BE2C (cell line): ENCODE measurements at places on chromosomes 12 and 14.

DNA sequence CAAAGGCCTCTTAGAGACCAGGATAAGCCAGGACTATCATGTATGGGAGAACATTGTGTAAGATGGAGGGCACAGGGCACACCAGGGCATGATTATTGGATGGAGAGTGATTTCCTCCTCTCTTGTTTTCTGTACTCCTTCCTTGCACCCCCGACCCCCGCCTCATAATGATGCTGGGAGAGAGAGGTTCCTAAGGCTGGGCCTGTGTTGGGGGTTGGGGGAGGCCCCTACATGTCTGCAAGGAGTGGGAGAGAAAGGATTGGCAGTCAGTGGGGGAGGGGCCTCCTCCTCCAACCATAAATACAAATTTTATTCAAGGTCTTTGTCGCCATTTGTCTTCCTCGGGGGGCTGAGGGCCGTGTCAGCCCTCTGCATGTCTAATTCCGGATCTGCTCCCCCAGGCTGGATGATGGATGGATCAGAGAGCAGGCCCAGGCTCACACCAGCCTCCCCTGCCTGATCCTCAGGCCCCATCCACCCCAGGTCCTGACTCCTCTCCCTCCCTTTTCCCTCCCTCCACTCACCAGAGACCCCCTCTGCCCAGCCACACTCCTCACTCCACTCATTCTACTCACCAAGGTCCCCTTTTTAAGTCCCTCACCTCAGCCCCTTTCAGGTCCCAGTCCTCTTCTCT, 2.0 kb upstream of the C1QL4 start:
- DNase-seq, result no peak

DNA sequence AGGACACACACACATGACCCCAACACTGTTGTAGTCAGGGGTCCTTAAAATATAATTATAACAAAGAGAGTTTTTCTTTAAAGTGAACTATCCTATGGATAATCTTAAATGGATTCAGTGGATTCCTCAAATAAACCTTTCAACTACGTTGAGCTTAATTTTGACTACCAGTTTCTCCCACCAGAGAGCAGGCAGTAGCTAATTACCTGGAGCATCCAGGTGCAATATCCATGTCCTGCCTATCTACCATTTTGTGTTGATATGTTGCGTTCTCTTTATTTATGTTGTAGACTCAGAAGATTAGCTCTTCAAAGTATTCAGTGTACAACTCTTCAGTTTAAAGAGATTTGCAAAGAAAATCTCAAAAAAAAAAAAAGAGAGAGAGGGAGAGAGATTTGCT, 127.2 kb upstream of the GZMB start:
- DNase-seq, result no peak

GRCh38 chr12:119308708-119309456, 25.6 kb upstream of the CCDC60 start:
- peak; percentile 56 for DNase-seq

DNA sequence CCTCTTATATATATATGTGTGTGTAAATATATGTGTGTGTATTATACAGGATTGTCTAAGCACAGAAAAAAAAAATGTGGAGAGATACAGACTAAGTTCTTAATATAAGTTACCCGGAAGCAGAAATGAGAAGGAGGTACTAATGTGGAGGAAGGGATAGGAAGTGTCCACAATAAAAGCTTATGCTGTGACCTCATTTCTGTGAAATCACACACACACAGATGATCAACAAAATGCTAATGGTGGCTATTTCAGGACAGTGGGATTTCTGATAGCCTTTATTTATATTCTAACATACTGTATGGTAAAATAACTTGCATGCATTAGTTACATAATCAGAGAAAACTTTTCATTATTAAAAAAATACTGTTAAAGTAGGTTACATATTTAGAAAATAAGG, 8.5 kb upstream of the RAD51AP1 start:
- no peak for DNase-seq

- no peak for DNase-seq
Measured at GRCh38 chr14:84080944-84081343, 1449.0 kb upstream of the FLRT2 start.

DNA sequence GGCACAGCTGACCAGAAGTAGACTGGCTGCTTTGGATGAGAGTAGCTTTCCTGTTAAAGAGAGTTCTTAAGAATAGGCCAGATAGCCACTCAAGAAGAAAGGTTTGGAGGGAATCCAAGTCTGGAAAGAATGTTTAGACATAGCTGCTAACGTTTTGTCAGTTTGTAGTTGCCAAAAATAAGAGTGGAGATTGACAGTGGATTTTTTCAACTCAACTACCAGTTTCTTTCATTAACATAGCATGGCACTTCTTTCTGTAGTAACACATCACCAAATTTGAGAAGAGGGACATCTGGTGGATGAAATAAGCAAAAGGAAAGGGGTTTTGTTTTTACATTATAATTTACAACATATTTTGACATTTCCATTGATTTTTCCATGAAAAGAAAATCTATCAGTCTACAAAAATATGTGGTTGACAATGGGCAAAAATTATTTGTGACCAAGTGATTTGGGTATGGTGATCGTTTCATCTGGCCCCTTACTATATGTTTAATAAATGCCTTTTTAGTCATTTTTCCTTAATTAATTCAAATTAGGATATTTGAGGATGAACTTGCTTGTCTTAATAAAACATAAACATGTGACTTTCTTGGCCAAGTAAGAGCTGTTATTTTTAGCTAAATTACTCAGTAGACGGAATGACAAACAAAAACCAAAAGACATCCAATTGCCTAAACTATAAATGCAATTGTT, 71.1 kb downstream of the PTPRR start:
- DNase-seq, result no peak

GRCh38 chr12:130787041-130787440, 52.0 kb downstream of the STX2 start:
- no peak for DNase-seq

DNA sequence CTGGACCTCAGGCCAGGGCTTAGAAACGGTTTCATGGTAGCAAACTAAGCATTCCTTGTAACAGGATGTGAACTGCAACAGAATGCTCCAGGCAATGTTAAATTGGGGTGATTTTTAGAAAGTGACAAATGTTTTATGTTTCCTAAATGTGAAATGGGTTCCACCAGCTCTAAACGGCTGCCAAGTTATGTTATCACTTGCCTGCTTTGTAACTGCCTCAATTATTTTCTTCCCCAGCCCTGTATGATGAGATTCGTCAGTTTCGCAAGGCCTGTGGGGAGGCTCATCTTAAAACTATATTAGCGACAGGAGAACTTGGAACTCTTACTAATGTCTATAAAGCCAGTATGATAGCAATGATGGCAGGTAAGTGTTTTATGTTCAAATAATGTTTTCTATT, 70.9 kb downstream of the DERA start:
- DNase-seq, result no peak

DNA sequence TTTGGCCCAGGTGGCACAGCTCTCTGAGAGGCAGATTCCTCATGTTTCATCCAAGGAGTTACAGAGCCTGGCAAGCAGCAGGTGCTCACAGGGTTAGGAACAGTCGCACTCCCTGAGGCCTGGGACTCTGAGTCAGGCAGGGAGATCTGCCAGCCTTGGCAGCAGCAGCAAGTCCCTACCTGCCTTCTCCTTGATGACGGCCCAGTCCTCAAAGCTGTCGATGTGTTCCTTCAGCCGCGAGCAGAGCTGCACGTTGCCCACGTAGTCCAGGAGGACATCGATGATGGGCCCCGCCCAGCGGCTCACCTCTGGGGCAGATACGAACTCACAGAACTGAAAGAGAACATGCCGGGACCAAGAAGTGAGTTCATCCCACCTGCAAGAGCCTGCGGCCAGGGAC, 10.4 kb downstream of the FAM181A start:
- DNase-seq, result no peak

DNA sequence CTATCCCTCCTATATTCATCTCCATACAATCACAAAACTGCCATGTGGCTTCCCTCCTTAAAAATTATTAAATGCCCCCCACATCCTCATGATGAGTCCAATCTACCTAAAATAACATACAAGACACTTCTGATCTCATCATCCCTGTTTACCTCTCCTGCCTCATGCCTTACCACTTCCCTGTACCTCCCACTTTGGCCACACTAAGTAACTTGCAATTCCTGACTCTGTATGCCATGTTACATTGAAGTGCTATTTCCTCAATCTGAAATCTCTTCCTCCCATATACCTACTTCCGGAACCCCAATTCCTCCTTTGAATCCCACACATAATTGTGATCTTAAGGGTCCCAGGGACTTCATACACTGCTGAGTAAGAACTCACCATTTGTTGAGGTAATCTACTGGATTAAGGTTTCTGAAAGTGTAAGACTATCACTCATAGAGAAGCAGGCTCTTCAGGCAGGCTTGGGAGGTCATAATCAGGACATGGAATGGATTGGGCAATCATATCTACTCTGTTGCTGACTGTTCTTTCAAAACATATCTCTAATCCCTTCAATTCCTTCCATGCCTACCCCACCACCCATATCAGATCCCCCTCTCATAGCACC, 117.6 kb upstream of the PLEKHG7 start:
- no peak for DNase-seq

DNA sequence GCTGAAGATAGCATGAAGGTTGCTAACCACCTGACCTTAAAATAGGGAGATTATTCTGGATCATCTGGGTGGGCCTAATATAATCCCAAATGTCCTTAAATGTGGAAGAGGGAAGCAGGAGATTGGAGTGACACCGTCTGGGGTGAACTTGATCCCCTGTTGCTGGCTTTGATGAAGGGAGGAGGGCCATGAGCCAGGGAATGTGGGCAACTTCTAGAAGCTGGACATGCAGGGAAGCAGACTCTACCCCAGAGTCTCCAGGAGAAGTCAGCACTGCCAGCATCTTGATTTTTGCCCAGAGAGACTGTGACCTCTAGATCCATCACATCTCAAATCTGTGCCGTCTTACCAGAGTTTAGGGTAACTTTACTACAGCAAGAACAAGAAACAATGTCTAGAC, 9.2 kb upstream of the KRT5 start:
- DNase-seq, result no peak

DNA sequence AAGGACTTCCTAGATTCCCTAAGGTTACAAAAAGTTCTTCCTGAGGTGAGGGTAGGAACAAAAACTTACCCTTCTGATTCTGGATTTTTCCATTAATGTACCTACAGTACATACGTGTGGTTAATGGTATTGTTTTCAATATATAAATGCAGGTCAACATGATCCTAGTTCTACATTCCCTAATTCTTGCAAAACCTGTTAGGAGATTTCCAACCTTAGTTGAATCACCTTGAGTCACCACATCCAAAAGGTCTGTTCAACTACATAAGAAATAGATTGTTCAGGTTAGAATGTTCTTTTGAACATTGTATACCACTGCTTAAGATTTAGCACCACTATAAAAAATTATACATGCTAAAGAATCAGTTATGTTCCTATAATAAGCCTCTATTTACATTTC, 118.9 kb downstream of the GARIN6 start:
- no peak for DNase-seq

- DNase-seq, result no peak
Measured at GRCh38 chr14:50045837-50046236, 70.5 kb downstream of the VCPKMT start.

DNA sequence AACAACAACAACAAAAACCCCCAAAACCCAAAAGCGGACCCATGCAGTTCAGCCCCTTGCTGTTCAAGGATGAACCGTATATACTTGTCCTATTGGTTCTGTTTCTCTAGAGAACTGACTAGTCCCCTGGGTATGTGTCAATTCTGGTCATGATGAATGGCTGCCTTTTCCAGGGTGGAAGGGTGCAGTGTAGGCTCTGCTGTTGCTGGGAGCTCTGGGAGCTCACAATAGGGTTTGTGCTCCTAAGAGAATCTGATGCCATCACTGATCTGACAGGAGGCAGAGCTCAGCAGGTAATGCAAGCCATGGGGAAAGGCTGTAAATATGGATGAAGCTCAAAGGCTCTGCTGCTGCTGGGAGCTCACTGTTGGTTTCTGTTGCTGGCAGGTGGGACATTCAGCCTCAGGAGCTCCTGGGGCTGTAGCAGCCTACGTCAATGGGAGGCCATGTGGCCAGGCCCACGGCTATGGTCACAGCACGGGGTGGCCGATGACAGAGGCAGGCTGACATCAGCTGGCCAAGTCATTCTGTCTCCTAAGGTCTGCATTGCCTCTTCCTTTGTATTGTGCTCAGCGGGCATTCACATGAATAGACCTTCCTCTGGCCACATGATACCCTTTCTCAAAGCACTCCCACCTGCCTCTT, 37.9 kb downstream of the DLK1 start:
- no peak for DNase-seq

DNA sequence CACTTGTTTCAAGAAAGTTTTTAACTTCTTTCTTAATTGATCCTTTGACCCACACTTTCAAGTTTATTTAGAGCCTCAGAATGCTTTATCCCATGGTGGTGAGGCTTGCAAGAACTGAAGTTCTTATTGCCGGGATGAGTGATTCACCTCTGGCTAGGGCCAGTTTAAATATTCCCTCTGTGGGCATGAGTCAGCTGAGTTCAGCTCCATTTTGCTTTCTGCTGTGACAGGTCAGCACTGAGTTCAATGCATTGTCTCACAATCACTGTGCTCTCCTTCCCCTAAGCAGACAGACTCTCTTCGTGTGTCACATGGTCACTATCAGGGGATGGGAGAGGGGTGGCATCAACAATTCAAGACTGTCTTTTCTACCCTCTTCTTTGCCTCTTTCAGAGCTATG, 514.6 kb upstream of the FBXO33 start:
- DNase-seq, result no peak

- no peak for DNase-seq
Measured at GRCh38 chr14:46717211-46717610, 65.6 kb upstream of the RPL10L start.

GRCh38 chr14:21001218-21001617, 2.1 kb downstream of the SLC39A2 start:
- no peak for DNase-seq

DNA sequence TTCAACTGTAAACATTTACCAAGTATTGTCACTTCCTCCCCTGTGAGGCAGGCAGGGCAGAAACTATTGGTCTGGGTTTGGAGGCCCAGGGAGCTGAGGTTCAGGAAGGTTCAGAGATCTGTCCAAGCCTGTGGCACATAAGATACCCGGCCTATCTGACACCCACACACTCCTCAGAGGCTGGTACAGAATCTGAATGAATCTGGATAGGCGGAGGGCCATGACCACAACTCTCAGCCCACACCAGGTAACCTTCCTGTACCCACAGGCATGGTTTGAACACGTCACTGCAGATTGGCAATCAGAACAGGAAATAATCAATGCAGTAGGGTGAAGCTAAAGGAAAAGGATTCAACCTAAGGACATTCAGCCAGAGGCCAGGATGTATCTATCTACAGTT, 92.8 kb upstream of the TMCC3 start:
- DNase-seq, result no peak

DNA sequence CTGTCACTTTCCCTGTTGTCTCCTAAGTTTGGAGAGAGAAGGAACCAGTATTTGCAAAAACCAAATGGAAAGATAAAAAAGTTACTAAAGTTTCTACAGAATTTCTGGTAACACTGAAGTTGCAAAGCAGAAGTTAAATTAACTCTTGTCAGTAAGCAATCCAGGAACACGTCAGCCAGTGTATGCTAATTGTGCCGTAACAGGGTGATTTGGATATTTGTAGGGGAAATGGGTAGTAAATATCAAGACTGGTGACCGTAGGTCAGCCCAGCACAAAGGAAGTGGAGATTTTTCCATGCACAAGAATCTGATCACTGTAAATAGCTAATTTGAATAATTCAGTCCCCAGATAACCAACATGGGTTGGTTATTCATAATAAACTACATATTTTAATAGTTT, 2.3 kb downstream of the CDKN1B start:
- DNase-seq, result no peak

- no peak for DNase-seq
Measured at GRCh38 chr14:40656311-40656710, 950.4 kb upstream of the LRFN5 start.
